ENCODE measurements at places on chromosomes 4 and X.

DNA sequence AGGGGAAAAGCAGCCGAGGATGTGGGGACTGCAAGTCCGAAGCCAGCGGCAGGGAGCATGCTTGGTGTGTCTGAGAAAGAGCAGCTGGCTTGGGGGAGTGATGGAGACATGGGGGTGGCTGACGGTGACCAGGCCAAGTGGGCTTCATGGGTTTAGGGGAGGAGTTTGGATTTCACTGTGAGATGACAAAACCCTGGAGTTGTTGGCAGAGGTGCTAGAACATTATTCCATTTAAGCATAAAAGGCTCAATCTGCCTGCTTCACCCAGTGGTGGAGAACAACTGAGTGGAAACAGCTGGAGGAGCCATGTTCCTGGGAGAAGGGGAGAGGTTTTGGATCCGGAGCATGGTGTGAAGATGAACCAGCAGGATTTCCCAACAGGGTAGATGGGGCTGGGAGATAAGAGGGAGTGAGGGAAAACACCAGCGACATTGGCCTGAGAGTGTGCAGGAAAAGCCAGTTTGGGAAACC, 318.0 kb upstream of the TAPT1 start:
- DNase-seq = no peak

- DNase-seq = no peak
Measured at GRCh38 chrX:43375136-43375535, 281.0 kb upstream of the MAOA start.

- DNase-seq = no peak
Measured at GRCh38 chr4:170674176-170674575, 584.4 kb upstream of the AADAT start.

GRCh38 chr4:63211776-63212479, 1197.3 kb downstream of the TECRL start:
- DNase-seq = no peak

- DNase-seq = no peak
Measured at GRCh38 chrX:118455013-118455412, 40.6 kb upstream of the DOCK11 start.

- DNase-seq = no peak
Measured at GRCh38 chr4:181798536-181798935, 444.7 kb upstream of the TENM3 start.
